ENCODE measurements at places on chromosomes 1 and 21.

GRCh38 chr1:70376196-70376595, 21.7 kb upstream of the ANKRD13C start:
- DNase-seq = no peak

- DNase-seq = no peak
Observed at GRCh38 chr1:36076979-36077573, 6.8 kb upstream of the TEKT2 start.

GRCh38 chr1:20250340-20250989, 40.2 kb upstream of the VWA5B1 start:
- DNase-seq = no peak

DNA sequence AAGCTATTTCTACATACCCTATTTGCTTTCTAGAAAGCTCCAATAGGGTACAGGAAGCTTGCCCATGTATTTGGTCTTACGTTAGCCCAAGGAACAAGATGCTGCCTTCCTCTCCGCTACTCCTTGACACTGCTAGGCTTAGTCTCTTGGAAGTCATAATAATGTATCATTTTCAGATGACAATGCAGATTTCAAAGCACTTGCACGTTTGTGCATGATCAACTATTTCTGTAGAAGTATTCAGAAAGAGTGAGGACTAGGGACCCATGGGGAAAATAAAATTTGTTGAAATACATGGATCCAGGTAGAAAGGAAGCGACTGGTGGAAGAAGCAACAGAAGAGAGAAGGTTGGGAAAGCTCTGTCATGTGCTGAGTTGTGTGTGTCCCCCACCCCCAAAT, 211.8 kb upstream of the C1orf105 start:
- no peak for DNase-seq

Data from CD4-positive, alpha-beta T cell treated with Interleukin-2 at 100 ng/mL for 4 hours (primary cell).